ENCODE measurements at places on chromosomes 2 and 18.

GRCh38 chr2:45275242-45275805 lies 266.1 kb upstream of the SIX2 start:
- DNase-seq, result no peak

DNA sequence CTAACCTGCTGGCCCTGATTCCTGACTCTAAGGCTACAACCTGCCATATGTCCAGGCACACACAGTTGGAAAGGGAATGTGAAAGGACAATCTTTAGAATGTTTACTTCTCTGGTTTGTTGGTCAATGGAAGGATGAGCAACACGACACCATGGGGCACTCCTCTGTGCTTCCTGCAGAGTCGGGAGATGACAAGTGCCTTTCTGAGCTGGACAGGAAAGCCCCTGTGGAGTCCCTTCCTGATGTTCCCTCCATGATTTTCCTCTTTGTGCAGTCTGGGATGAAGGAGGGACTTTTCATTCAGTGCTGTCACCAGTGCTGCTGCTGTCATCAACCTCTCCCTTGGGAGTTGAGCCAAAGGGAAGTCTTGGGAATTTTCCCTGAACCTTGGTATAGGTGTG lies 22.6 kb upstream of the SERPINB7 start:
- DNase-seq, result no peak

DNA sequence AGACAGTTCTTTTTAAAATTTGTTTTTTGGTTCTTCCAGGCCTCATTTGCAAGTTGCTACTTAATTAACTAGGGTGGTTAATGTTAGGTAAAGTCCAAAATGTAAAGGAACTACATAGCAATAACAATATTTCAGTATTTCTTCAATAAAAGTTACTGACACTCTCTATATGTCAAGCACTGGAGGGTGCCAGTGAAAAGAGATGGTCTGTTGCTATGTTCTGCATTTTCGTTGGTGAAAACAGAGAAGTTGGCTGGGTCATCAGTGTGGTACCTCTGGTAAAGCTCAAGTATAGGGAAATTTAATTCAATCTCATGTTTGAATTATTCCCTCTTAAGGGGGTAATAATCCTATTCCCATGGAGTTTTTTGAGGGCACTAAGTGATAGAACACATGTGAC lies 16.3 kb upstream of the SCN1A start:
- no peak for DNase-seq

DNA sequence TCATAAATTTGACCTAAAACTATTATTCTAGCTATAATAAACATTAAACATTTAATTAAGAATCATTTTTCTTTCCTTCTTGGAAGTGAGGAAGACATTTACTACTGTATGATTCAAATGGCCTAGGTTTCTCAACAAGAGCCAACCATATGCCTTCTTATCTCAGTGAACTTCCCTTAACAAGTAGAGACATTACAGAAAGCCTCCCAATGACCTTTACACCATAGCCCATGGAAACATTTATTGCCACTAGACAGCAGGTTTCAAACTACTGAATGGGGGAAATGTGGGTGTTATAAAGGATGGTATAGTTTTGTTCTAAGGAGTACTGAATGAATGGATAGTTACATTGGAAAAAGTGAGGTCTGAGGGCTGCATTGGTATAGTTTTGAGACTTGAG lies 349.4 kb upstream of the SPRED2 start:
- DNase-seq, result no peak

GRCh38 chr2:240479111-240479501 lies 43.6 kb downstream of the GPC1 start:
- no peak for DNase-seq

DNA sequence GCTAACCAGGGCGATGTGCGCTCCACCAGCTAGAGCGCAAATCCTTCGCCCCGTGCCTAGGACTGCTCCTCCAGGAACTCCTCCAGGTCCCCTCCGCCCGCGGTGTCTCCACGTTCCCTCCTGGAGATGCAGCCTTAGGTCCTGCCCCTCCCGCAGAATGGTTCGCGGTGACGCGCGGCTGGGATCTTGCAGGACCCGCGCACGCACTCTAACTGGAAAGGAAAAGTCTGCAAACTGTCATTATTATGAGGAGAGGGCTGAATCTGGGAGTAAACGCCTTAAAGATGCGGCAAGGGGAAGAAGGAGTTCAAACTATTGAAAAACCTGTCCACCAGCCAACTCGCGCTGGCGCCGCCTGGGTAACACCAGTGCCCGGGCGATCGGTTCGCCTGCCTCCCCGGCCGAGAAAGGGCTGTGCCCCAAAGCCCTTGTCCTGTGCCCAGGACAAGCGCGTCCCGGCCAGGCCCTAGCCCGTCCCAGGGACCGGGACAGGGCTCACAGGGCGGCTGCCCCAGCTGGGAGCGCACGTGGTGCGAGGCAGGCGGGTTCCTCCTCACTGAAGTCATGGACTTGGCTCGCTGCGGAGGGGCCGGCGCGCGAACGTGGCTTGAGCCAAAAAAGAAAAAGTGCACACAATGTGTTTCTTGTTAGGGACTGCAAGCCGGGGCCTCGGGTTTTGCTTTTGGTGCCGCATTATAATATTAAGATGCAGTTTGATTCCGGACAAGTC lies 5.5 kb upstream of the ID2 start:
- DNase-seq, result no peak

DNA sequence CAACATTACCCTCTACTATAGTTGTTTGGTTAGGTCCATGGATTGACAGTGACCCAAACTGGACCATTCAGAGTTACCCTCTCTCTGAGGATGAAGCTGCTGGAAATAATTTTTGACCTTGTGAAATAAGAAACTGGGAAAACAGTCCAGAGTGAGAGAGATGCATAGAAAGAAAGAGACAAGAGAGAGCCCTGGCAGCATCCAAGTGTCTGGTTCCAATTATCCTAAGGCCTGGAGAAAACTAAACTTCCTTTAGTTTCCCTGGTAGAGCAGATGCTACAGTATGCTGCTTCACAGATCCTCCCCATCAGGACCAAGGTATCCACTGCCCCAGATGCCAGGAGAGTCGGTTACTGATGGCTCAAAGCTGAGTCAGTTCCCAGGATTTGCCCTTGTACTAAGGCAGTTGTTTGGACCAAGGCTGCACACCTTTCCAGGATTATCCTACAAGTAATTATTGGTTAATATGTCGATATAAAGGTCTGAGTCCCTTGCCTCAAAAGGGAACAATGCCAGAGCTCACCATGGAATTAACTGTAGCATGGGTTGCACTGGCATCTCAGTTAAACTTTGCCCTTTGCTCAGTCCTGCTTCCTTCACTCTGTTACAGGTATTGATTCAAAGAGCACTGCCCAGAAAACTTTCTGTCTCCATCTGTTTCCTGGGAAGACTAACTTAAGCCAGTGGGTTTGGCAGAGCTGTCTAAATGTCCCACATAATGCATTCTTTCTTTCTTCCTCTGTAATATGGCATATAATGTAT lies 14.6 kb upstream of the CHN1 start:
- DNase-seq, result no peak

DNA sequence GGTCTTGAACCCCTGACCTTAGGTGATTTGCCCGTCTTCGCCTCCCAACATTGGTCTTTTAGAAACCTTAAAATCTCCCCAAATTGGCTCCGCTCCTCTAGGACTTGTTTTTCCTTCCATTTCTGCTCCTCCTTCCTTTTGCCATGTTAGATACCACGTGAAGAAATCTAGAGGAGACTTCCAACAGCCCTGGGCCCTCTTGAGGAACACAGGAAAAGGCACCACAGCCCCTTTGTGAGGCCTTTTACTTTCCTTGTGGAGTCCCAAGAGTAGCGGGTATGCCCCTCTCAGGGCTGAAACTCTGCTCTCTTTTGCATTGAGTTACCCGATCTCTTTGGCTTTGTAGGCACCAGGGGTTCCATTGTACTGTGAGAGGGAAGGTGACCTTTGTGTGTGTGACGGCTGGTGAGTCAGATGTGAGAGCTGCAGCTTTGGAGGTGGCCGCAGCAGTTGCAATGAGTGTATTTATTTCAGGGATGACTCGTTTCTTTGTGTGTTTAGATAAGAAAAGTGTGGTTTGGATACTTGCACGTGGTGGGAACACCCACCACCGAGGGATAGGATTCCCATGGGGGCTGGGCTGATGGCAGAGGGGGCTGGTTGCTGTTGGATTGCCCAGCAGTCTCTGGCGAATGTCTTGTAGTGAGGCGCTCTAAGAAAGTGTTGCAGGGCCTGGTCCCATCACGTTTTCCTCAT lies 218.4 kb upstream of the HS6ST1 start:
- no peak for DNase-seq

DNA sequence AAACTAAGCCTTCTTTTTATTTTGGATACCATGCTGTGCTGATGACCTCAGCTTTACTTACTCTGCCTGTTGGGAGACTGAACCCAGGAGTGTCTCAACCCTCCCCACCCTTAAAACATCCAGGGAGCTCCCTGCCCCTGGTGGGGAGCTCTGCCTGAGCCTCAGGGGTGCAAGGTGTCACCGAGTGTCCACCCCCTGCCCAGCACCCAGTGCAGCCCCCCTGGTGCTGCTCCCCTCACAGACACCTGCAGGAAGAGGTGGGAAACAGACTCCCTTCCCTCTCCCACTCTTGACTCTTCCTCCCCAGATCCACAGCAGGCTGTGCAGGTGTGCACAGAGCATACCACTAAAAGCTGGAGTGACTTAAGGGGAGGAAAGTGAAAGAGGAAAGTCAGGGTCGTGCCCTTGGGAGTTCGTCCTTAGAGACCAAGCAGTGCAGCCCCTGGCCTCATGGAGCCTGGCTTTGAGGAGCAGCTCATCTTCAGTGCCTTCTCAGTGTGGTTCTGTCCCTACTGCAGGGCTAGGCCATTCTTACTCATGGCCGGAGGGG lies 51.3 kb downstream of the MYO7B start:
- no peak for DNase-seq

DNA sequence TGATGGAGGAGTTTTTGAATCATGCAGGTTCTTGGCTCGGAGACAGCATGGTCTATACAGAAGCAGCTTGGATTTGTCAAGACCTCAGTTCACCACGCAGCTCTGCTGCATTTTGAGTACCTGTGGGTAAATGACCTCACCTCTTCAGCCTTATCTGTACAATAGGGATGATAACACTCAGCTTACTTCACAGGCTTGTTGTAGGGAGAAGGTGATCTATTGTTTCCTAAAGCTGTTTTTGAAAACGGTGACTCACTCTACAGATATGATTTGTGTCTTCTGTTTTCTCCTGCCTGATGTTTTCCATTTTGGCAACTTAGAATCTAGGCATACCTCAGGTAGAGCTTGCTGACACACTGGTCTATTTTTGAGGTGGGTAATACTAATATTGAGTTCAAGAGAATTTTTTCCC lies 80.3 kb downstream of the FMNL2 start:
- no peak for DNase-seq

- DNase-seq, result no peak
Observed at GRCh38 chr2:11071211-11071610, 84.1 kb upstream of the SLC66A3 start.

- no peak for DNase-seq
Observed at GRCh38 chr2:38266382-38267061, 110.6 kb downstream of the ATL2 start.

- no peak for DNase-seq
Observed at GRCh38 chr2:170525566-170525900, 189.6 kb upstream of the SP5 start.

GRCh38 chr2:68316111-68316510 lies 3.6 kb downstream of the CNRIP1 start:
- DNase-seq, result no peak

DNA sequence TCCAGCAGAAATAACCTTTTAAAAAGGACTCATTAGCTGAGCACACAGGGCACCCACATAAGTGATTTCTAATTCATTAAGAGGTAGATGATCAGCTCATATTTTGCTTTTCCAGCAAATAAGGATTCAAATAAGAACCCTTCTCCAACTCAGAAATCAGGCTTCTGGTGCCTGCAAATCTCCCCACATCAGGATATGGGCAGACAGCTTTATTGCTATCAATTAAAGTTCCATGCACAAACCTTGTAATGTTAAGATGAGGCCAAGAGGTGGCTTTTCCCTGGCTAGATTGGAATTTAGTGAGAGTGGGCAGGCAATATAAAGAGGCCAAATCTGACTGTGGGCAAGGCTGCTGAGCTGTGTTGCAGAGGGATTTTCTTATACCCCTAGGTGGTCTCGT lies 193.6 kb downstream of the SH3RF3 start:
- no peak for DNase-seq

GRCh38 chr2:209425471-209426071 lies 1.7 kb downstream of the MAP2 start:
- no peak for DNase-seq

GRCh38 chr18:62846313-62846712 lies 131.0 kb downstream of the PHLPP1 start:
- DNase-seq, result no peak

DNA sequence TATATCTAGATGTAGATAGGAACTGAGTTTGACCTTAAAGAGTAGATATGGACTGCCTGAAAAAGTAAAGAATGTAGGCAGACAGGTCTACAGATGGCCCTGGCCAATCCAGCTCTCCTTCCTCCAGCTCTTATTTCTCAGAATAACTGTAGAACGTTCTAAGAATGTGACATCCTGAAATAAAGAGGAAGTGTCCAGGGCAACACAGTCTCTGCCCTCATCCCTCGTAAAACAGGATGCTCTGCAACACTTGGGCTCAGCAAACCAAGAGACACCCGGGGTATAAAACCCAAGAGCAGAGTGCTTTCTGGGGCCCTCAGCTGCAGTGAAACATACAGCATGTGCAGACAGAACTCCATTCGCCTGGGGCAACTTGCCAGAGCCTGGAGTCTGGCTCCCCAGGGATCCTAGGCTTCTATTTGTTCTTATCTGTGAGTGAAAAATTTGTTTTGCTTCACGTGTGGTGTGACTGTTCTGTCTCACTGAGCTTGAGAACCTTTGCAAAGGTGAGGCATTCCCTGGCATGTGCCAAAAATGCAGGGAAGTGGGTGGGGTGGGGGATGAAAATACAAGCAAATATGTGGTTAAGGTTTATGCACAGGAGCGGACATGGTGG lies 401.0 kb downstream of the SETBP1 start:
- no peak for DNase-seq

GRCh38 chr2:8141780-8142179 lies 540.1 kb upstream of the ID2 start:
- no peak for DNase-seq

DNA sequence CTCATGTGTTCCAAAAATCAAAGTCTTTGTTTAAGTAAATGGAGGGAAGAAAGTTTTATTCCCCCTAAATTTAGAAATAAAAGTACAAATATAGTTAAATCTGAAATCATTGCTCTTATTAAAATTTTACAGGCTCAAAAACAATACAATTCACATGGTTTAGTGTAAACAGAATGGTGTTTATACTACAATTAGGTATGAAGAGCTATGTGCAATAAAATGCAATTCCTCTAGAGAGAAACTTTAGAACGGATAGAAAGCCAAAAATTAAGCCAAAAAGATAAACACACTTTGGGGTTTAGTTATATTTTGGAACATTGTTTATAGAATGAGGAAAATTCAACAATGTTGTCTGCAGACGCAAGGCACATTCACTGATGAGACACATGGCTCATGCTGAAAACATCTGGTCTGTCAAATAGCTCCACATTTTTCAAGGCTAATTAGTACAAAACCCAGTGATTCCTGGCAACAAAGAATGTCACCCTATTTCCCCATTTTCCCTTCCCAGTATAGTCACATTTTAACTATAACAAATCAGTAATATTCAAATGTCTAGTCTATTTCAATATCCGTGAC lies 103.3 kb downstream of the EXOC6B start:
- no peak for DNase-seq

Data from stimulated activated naive B cell treated with anti-CD40 and anti-IgM and Interleukin-4, amounts not matched to agents 10 μg/mL and 1 μg/mL and 100 μg/mL, for 72 hours (primary cell).